ENCODE measurements at places on chromosomes 2 and 18.

DNA sequence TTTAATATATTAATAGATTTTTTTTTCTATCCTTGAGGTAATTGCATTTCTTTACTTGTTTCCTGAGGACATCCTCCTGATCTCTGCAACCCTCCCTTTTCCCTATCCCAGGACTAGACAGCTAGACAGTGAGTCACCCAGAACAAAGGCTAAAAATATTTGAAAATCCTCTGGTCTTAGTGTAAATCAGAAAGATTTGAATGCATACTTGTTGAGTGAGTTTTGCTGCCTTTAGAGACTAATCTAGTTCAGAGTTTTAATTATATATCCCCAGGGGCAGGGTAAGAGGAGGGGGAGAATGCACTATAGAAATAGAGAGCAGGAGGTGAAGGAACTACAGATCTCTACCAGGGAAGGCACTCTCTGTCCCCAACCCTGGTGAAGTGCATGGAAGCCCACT, 202.3 kb upstream of the TCF4 start:
- no peak for DNase-seq

GRCh38 chr2:14616342-14616741, 16.2 kb upstream of the LRATD1 start:
- DNase-seq: no peak

GRCh38 chr2:66782780-66783361, 347.9 kb downstream of the MEIS1 start:
- no peak for DNase-seq

GRCh38 chr18:63603772-63604171, 16.6 kb downstream of the SERPINB13 start:
- DNase-seq: no peak

GRCh38 chr2:190859347-190860297, 21.0 kb upstream of the GLS start:
- DNase-seq: no peak

GRCh38 chr2:23492337-23492675, 107.3 kb downstream of the KLHL29 start:
- peak; percentile 71 for DNase-seq

GRCh38 chr18:44599412-44599811, 81.3 kb upstream of the SETBP1 start:
- DNase-seq: no peak

DNA sequence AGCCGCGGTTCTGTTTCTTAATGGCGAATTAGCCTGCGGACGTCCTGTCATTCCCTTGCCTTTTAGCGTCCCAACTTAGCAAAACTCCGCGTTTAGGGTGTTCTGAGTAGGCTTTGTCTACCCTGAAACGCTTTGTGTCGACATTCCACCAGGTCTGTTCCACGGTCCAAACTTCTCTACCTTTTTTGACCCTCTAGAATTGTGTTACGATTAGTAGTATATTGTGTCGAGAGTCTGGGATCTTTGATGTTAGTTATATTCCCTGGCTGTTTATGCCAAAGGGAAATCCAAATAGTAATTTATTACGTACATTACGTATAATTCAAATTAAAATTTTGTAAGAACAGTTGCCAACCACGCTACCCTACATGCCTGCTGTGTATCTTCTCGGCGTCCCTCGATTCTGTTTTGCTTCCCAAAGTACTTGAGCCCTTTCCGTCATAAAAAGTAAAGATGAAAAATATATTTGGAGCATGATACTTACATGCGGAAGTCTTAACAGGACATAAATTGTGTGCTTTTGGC, 495 bp upstream of the TTC32 start:
- no peak for DNase-seq

DNA sequence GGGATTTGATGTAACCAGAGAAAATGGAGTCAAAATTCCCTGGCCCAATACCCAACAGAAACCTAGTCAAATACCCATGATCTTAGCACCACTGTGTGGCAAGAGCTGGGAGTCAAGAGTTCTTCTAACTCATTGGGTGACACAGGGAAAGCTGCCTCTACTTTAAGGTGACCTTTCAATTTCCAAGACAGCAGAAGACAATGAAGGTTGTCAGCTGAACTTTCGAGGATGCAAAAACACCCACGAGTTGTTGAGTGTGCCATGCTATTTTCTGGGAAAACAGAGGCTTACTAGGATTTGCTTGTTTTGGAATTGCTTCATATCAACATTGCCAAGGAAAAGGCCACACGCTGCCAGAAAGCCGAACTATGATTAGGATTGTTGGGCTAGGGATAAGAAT, 61.6 kb upstream of the CYRIA start:
- DNase-seq: no peak

DNA sequence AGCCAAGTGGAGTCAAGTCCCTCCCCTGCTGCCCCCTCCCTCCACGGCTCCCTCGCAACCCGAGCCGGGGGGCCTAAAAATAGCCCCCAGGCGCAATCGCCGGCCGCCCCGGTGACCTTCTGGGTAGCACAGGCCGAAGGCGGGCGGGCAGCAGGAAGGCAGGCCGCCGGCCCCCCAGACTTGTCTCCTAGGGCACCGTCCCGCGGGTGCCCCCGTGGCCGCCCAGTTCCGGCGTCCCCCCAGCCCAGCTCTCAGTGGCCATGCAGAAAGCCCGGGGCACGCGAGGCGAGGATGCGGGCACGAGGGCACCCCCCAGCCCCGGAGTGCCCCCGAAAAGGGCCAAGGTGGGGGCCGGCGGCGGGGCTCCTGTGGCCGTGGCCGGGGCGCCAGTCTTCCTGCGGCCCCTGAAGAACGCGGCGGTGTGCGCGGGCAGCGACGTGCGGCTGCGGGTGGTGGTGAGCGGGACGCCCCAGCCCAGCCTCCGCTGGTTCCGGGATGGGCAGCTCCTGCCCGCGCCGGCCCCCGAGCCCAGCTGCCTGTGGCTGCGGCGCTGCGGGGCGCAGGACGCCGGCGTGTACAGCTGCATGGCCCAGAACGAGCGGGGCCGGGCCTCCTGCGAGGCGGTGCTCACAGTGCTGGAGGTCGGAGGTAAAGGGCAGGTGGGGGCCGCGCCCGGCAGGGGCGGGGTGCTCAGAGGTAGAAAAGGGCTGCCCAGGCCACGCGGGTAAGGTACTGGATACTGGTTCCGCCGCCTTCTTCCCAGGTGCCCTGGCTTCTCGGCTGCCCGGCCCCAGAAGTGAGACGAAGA, at the start of gene SPEG:
TSS of gene SPEG (plus strand) at position 126 of the 808 bp plus-strand sequence. CDS start at position 261, 135 bp downstream.
- no peak for DNase-seq

DNA sequence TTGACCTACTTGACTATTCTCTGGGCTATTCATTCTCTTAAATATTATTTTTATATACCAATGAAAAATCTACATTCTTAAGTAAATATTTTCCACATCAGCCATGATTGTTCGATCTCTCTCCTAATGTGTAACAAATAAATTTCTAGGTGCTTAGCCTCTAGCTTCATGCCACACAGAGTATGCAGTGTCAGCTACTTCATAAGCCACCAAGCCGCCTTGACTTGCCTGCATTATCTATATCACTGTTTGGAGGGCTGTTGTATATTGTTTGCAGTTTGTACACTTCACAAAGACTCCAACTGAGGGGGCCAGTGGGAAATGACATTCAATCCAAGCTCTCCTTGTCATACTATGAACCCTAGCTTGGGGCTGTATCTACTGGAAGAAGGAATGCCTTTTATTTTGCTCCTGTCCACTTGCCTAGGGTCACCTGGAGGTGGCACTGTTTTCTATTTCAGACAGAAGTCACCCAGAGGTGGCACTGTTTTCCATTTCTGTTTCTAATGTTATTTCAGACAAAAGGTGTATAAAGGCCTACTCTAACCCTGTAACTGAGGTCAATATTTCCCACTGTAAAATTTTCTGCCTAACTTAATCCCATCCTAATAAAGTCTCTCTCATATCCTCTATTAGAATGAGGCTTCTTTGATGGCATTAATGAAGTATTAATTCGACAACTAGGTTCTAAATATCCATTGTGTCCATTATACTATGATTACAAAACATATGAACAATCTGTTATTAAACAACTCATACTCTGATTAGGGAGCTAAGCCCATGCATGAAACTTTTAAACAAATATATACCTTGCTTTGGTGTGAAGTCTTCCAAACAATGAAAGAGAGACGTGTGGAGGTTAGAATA, 36.4 kb downstream of the COL5A2 start:
- peak; percentile 47 for DNase-seq

- DNase-seq: no peak
These were observed 464.6 kb downstream of the MTX2 start for GRCh38 chr2:176733698-176734430.

DNA sequence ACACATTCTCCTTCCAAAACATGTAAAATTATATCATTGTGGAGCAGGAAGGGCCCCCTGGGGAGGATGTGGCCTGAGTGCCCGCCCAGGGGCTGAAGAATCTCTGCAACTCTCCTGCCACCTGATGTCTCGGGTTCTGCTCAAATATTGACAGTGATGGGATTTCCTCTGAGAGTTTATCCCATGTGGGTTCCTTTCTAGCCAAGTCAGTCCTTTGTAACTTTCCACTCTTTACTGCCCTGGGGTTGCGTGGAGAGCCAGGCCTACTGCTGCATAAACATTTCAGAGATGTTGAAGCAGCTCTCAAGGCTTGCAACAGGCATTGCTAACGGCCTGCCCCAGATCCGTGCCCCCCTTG, 4.0 kb upstream of the RAB17 start:
- no peak for DNase-seq

DNA sequence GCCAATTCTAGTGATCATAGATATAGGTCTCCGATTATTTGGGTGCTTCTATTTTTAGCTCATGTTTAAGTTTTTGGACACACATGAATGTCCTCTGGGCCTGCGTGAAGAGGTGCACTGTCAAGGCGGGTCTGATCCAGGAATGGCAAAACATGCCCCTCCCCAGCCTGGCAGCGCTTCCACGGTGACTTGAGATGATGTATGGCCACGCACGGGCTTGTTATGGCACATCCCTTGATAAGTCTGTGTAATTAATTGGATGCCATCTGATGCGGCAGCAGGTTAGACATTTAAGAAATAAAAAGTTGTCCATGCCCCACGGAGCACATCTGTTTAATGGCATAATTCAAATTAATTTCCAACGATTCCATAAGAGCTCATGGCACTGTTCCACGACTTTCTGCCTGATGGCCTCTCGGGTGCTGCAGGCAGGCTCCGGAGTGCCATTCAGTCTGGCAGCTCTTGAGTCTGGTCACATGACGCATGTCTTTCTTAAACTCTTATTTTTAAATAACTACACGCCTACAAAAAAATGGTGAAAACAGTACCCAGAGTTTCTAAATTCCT, 151.4 kb downstream of the ACKR3 start:
- DNase-seq: no peak

DNA sequence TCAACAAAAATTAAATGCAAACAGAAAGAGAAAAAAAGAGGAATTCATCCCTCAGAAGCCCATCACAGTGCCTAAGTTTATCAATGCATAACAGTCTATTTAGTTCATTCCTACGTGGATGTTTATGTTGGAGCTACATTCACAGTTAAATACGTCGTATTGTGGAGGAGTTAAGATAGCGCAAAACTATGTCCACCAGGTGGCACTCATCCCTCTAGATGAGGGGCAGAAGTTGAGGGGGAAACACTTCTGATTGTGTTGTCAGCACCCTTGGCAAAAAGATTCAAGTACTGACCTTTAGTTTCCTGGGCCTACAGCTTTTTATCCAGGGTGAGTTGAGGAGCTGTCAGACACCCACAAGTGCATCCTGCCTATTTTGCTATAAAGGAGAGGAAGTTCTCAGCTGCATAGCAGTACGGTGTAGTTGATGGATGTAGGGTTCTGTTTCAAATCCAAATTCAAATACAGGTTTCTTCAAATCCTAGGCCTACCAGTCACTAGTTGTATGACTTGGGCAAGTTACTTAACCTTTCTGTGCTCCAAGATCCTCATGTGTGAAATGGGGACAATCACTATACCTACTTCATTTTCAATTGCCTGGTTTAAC, 26.8 kb upstream of the MYO1B start:
- peak; percentile 71 for DNase-seq

DNA sequence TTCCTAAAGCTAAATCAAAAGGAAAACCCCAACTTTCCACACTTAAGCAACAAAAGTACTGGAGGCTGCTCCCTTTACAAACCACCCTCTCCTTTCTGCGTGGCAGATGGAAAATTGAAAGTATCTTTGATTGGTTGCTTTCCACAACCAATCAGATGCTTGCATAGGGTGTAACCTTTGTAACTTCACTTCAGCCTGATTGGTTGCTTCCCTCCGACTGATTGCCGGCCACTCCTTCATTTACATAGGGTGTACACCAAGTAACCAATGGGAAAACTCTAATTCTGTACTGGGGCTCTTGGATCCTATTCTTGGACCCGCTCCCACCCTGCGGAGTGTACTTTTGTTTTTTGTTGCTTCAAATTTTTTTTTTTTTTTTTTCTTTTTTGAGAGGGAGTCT, 297.7 kb downstream of the NCKAP5 start:
- no peak for DNase-seq

DNA sequence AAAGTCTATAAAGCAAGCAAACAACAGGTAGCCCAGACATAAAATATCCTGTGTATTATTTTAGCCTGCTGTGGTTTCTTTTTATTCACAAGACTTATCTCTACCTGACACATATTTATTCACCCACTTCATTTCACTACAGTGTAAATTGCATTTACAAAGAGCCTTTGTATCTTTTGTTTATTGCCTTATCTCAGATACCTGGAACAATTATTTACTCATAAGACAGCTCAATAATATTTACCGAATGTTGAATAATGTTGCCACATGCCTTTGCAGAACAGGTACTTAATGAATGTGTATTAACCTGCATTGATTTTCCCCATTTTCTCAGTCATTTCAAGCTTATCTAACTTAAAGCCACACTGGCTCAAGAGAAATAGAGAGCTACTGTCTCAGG, 603.6 kb downstream of the FBXO15 start:
- no peak for DNase-seq

DNA sequence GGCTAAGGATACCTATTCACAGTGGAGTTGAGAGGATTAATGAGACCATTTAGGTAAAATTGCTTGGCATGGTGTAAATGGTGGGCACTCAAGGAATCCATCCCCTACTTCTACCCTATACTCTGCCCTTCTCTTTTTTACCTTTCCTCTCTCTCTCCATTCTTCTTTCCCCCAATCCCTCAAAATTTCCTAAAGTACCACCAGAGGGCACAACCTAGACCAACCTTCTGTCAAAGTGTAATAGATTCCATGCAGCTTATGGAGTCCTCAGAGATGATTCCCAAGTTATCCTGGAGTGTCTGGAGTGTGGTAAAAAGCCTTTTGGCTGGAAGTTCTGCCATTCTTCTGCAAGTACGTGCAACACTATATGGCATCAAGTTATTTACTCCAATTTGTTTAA, 33.0 kb upstream of the CCDC195 start:
- DNase-seq: no peak

All from WERI-Rb-1 (cell line).